Islet precursor cell (in vitro differentiated cells): ENCODE measurements at places on chromosomes 5 and 9.

- DNase-seq: no peak
These were observed 391.5 kb upstream of the SMC2 start for GRCh38 chr9:103702572-103702971.

DNA sequence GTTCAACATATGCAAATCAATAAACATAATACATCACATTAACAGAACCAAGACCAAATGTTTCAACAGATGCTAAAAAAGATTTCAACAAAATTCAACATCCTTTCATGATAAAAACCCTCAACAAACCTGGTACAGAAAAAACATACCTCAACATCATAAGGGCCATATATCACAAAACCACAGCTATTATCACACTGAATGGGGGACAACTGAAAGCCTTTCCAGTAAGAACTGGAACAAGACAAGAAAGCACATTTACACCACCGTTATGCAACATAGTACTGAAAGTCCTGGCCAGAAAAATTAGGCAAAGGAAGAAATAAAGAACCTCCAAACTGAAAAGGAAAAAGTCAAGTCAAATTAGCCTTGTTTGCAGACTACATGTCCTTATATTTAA lies 93.6 kb downstream of the DTWD2 start:
- no peak for DNase-seq

- DNase-seq: no peak
These were observed 4.8 kb downstream of the FOXI1 start for GRCh38 chr5:170110403-170111087.

- DNase-seq: no peak
These were observed 64.5 kb downstream of the STARD4 start for GRCh38 chr5:111447822-111448221.

GRCh38 chr9:132201780-132202703 lies 40.2 kb downstream of the NTNG2 start:
- no peak for DNase-seq

- DNase-seq: no peak
These were observed 41.8 kb upstream of the S1PR3 start for GRCh38 chr9:88949425-88949824.

DNA sequence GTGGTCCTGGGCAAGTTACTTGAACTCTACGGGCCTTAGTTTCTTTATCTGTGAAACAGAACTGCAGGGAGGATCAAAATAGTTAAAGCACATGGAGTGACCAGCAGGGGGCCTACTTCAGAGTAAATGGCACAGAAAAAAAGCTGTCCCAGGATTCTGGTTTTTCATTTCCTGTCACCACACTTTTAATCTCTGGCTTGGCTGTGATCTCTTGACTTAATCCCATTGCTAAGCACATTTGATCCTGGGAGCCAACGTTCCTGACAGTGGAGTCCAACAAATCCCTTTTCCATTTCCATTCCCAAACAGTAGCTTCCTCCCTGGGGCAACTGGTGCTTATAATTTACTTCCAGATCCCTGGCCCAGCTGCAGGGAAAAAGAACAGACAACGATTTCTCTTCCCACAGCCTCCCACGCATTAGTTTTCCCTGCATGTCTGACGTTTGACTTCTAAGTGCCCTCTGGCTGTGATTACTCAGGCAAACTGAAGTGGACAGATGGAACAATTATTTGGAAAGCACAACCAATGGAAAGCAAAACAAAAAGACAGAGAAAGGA lies 136.5 kb upstream of the STK32A start:
- DNase-seq: peak; percentile 84

DNA sequence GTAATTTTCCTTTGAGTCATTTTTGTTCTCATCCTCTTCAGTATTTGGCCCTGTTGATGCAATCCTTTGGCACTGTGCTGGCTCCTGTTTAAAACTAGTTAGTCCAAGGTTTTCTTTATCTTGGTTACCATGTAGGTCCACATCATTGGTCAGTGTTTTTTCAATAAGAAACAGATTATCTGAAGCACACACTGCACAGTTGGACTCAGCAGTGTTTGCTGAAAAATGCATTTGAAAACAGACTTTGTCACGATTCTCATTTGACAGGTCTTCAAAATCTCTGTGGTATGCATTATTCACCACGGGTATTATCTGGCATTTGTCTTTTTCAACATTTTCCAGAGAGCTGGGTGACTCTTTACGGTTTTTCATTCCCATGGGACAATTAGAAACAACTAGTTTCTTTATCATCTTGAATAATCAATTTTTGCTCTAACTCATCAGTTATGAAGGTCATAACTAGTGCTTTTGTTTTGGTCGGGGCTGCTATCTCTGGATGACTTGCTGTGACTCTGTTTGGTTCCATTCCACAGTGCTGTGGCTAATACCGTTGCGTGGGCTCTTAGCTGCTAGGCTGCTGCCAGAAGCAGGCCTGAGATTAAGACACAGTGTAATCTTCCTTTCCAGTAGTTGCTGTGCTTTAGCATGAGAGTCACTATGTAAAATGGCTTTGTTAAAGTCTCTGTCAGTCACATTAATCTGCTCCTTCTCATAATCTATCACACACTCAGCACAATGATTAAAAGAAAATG lies 36.2 kb downstream of the NUDT12 start:
- no peak for DNase-seq

DNA sequence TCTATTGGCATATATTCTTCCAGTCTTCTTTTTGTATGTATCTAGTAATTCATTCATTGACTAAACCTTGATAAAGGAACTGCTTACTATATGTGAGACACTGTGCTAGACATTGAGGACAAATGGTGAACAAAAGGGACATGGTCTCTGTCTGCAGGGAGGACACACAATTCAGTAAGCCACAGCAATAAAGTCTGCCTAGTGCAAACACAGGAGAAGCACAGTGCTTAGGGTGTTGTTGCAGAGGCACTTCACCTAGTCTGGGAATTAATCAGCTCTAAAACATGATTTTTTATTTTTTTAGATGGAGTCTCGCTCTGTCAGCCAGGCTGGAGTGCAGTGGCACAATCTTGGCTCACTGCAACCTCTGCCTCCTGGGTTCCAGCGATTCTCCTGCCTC lies 6.4 kb upstream of the CCL28 start:
- DNase-seq: no peak
